ENCODE measurements at places on chromosomes 13 and 19.
A peak's percentile ranks its signal among the peaks of the same experiment; 100 is the strongest.

DNA sequence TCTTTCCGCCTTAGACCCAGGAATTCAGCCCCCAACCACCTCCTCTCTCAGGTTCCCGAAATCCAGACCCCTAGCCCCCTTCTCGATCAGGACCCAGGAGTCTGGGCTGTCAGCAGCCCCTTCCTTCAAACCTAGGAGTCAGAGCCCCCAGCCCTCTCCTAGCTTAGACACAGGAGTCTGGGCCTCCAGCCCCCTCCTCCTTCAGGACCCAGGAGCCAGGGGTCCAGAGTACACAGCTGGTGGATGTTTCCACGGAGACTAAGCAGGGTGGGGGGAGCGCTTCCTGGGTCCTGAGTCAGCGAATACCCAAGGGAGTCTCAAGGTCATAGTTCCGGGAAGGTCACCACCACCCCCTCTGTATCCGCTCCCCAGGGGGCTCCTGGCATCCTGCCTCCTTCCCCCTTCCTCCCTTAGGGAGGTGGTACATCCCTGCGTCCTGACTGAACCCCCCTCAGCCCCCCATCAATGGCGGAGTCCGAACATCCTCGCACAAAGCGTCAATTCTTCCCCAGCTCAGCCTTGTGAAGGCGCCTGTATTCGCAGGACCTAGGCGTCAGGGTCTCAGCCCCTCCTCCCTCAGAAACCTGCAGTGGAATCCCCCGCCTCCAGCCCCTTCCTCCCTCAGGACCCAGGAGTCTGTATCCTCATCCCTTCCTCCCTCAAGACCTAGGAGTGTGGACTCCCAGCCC is 4.6 kb downstream of the CADM4 start:
- no peak for DNase-seq

GRCh38 chr13:109009756-109010155 is 380.3 kb downstream of the MYO16 start:
- no peak for DNase-seq

DNA sequence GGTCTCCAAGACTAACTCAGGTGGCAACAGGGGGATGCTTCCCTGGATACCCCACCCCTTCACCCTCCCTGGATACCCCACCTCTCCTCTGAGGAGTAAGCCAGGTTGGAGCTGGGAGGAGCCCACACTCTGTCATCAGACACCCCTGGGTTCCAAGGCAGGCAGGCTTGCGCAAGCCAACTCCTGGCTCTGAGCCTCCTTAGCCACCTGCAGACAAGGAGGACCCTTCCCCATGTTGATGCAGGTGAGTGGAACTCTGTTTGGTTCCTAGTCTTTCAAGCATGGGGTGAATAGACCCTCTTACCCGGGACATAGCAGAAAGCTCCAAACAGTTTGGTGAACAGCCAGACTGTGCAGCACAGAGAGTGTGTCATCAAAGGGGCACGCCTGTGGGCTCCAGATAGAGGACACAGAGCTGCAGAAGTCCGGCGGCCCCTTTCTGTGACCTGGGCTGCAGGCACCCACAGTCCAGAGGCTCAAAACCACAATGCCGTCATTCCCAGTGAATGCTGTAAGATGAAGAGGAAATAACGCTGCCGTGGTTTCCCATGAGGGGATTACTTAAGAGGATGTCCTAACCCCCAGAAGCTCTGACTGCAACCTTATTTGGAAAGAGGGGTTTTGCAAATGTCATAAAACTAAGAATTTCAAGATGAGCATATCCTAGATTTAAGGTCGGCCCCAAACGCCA is 12.1 kb upstream of the HAS1 start:
- no peak for DNase-seq

DNA sequence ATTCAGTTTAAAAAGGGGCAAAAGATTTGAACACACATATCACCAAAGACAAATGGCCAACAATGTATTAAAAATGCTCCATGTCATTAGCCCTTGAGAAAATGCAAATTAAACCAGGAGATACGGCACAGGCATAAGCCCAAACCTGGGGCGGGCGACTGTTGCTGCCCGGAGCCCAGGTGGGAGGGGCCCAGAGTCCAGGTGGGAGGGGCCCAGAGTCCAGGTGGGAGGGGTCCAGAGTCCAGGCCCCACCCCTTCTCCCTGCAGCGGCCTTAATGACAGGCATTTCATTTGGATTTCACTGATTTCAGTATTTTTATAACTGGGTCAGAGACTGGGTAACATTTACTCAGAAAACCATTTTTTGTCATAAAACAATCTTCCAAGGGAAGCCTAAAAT is 78.2 kb downstream of the RASA3 start:
- no peak for DNase-seq

GRCh38 chr13:113152691-113152983 is 5.8 kb upstream of the PROZ start:
- DNase-seq = no peak

- no peak for DNase-seq
Measured at GRCh38 chr19:35983177-35983576, 11.8 kb upstream of the SDHAF1 start.

- no peak for DNase-seq
Measured at GRCh38 chr13:50255639-50256038, 240.4 kb downstream of the KCNRG start.

GRCh38 chr19:35557539-35558399 is 5.7 kb downstream of the ATP4A start:
- peak; percentile 89 for DNase-seq

- no peak for DNase-seq
Measured at GRCh38 chr13:73937441-73937840, 196.8 kb downstream of the KLF12 start.

- DNase-seq = no peak
Measured at GRCh38 chr13:39577838-39578491, 25.0 kb downstream of the LHFPL6 start.

DNA sequence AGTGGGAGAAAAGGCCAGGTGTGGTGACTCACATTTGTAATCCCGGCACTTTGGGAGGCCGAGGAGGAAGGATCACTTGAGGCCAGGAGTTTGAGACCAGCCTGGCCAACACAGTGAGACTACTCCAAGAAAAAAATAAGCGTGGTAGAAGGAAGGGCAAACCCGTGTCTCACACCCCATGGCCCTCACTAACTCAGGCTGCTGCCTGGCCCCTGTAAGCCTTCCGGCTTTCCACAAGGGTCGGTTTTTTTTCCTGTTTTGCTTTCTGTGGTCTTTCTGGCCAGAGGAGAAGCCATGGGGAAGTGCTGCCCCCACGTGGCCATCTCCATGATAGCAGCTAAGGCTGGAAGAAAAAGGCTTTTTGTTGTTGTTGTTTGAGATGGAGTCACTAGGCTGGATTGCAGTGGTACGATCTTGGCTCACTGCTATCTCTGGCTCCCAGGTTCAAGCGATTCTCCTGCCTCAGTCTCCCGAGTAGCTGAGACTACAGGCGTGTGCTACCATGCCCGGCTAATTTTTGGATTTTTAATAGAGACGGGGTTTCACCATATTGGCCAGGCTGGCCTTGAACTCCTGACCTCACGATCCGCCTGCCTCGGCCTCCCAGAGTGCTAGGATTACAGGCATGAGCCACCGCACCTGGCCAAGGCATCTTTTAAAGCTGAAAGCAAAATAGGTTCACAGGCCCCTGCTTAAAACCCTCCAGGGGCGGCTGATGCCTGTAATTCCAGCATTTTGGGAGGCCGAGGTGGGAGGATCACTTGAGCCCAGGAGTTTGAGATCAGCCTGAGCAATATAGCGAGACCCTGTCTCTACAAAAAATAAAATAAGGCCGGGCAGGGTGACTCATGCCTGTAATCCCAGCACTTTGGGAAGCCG is 7.5 kb upstream of the ARHGEF18 start:
- no peak for DNase-seq

- no peak for DNase-seq
Measured at GRCh38 chr19:46924874-46925547, 64.2 kb downstream of the ARHGAP35 start.

GRCh38 chr19:19257137-19257536 is 16.0 kb downstream of the TM6SF2 start:
- DNase-seq = no peak

GRCh38 chr19:7348587-7349230 is at the start of gene ARHGEF18:
TSS of gene ARHGEF18 (plus strand) at chr19:7348937. CDS start at chr19:7362891, 13,954 bp downstream.
- DNase-seq = no peak

DNA sequence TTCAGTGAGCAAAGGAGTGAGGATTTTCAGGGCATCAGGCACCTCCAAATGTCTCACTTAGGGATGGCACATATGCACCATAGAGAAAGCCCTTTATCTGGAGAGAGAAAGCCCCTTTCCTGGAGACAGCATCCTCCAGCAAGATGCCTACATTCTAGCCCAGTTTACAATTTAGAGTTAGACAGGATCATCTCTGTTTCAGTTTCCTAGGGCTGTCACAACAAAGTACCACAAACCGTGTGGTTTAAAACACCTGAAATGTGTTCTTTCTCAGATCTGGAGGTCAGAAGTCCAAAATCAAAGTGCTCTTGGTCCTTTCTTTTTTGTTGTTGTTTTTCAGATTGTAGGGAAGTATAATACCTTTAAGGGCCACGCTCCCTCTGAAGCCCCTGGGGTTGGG is 61.8 kb downstream of the MBNL2 start:
- DNase-seq = no peak

- no peak for DNase-seq
Measured at GRCh38 chr13:98105929-98106336, 37.0 kb upstream of the FARP1 start.

- no peak for DNase-seq
Measured at GRCh38 chr13:50511877-50512341, 331.6 kb downstream of the DLEU7 start.

GRCh38 chr19:33063753-33064457 is 783 bp downstream of the RHPN2 start:
- no peak for DNase-seq

DNA sequence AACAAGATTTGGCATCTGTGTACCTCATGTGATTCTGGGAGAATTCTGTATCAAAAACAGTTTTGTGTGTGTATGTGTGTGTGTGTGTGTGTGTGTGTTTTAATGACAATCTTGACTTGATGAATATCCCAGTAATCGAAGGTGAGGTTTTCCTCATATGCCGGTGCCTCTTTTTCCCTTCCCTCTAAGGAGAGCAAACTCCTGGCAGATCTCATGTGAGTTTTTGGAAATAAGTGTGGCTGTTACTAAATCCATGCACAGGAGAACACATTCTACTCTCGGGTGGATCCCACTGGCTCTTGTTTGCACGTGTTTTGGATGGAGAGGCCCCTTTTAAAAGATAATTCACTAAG is 29.0 kb upstream of the CEBPG start:
- no peak for DNase-seq

- no peak for DNase-seq
Measured at GRCh38 chr13:92694047-92694446, 532.6 kb upstream of the GPC6 start.

DNA sequence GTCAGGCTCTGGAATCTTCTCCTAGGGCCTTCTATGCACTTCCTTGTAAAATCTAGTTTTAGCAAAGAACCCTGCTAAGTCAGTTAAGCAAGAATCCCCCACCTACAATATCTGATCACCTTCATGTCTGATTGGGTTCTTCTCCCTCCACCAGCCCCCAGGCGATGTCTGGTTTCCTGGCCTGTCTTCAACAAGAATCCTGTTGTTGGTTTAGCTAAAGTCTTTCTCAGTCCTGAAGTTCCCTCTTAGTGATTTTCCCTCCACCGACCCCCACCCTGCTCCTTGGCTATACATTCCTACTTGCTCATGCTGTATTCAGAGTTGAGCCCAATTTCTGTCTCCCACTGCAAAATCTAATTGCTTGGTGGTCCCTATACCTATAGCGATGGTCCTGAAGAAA is 35.2 kb upstream of the SLC46A3 start:
- DNase-seq = no peak

- no peak for DNase-seq
Measured at GRCh38 chr13:79297128-79297527, 108.9 kb downstream of the RBM26 start.

DNA sequence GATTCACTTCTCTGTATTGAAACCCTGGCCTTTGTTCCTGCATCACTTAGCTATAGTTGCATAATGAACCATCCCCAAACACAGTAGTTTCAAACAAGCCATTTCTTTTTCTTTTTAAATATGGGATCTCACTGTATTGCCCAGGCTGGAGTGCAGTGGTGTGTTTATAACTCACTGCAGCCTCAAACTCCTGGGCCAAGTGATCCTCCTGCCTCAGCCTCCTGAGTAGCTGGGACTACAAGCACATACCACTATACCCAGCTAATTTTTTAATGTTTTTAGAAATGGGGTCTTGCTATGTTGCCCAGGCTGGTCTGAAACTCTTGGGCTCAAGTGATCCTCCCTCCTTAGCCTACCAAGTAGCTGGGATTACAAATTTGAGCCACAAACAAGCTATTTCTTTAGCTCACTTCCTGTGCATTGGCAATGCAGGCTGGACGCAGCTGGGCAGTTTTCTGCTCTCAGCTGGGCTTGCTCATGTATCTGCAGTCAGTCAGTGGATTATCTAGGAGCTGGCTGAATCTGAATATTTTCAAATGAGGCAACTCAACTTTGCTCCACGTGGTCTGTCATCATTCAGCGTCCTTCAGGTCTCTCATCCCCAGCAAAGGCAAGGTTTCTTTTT is 49.5 kb upstream of the SIN3B start:
- no peak for DNase-seq

- no peak for DNase-seq
Measured at GRCh38 chr19:31402529-31403316, 53.5 kb upstream of the TSHZ3 start.

DNA sequence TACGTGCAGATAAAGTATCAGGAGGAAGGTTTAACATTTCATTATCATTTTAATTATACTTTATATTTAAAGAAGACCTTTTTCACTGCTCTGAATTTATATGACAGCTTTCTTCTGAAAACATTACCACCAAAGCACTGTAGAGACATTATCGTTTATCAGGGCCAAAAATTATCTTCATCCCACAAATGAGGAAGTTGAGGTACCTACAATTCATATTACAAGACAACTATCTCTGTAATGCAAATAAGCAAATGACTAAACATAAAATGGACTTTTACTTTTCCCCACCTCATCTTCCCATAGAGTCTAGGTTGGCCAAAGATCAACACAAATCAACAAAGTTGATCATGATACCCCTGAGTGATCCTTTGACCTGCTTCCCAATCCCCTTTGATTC is 30.9 kb upstream of the SMAD9 start:
- DNase-seq = no peak

GRCh38 chr19:17061691-17062090 is 13.6 kb downstream of the HAUS8 start:
- DNase-seq = no peak
